CD4-positive, alpha-beta memory T cell (primary cell): ENCODE measurements at places on chromosomes 16 and 17.

GRCh38 chr17:11900655-11901054 lies 96.6 kb downstream of the ZNF18 start:
- DNase-seq, result no peak

GRCh38 chr17:75102385-75102821 lies 7.4 kb upstream of the ARMC7 start:
- DNase-seq, result no peak

GRCh38 chr17:17391668-17392370 lies 85.0 kb upstream of the MED9 start:
- DNase-seq, result peak; percentile 79

GRCh38 chr16:89289428-89290395 lies 72.2 kb downstream of the ZNF778 start:
- peak; percentile 61 for DNase-seq

GRCh38 chr17:4827399-4827798 lies 5.7 kb upstream of the MINK1 start:
- DNase-seq, result no peak

- no peak for DNase-seq
Observed at GRCh38 chr17:45405250-45406086, 27.2 kb downstream of the ARHGAP27 start.

DNA sequence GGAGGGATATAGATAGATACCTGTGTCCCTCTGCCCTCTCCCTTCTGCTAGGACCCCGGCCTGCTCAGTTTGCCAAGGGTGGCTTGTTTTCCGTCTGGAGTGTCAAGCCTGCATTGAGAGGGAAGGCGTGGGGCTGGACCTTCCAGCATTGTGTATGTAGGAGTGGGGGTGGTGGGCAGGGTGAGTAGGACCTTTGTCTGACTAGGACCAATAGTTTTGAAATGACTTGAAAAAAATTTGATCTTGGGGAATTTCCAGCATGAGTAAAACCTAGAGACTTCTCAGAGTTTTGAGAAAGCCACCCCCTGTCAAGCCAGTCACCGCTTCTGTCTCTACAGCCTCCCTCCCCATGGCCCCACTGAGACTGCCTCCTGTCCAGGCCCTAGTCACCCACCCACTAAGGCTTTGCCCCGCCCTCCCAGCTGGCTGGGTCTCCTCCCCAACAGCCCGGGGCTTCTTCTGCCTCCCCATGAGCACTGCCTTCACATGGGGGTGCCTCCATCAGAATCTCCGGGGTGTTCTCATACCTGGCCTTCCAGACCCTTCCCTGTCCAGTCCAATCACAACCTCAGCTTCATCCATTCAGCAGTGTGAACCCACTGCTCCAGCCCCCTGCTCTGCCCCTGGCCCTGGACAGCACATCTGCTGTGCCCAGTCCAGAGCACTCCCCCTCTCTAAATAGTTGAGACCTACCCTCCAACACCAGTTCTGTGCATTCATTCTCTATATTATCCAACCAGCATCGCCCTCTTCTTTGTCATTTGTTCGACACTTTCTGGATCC lies 207.0 kb downstream of the MSI2 start:
- no peak for DNase-seq

- DNase-seq, result peak; percentile 21
Observed at GRCh38 chr16:15434425-15435215, at the start of gene BMERB1. BMERB1 (plus strand) TSS chr16:15434588; CDS start chr16:15434654, 66 bp downstream.

DNA sequence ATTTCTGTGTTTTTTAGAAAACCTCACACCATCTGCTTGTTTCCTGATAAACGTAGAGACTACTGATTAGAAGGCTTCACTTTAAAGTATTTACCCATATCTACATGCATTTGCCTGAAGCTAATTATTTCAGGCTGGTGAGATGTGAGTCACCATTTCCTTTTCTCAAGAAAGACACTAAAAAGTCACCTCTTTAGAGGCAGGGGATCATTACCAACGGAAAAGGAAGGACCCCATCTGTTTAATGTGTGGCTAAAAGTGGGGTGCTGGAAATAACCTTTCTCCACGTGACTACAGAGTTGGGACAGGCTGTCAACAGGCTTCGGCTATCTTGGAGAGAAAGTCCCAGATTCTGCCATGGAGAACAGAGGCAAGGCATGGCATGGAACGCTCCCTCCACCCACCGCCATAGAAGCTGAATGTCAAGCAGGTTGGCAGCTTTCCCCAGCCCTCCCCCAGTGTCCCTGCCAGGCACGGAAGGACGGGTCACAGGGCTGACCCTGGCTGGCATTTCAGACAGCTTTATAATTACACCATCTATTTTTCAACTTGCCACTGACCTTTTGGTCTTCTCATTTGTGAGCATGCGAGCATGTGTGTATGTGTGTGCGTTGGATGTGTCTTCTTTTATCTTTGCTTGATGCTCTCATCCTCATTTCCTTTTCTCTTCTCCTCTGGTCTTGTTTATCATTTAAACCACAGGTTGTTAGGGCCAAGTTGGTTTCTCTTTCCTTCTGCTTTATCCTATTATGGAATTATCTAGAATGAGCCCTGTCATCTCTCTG lies 157.0 kb downstream of the CPPED1 start:
- no peak for DNase-seq

GRCh38 chr16:74083541-74083940 lies 213.1 kb upstream of the PSMD7 start:
- no peak for DNase-seq

DNA sequence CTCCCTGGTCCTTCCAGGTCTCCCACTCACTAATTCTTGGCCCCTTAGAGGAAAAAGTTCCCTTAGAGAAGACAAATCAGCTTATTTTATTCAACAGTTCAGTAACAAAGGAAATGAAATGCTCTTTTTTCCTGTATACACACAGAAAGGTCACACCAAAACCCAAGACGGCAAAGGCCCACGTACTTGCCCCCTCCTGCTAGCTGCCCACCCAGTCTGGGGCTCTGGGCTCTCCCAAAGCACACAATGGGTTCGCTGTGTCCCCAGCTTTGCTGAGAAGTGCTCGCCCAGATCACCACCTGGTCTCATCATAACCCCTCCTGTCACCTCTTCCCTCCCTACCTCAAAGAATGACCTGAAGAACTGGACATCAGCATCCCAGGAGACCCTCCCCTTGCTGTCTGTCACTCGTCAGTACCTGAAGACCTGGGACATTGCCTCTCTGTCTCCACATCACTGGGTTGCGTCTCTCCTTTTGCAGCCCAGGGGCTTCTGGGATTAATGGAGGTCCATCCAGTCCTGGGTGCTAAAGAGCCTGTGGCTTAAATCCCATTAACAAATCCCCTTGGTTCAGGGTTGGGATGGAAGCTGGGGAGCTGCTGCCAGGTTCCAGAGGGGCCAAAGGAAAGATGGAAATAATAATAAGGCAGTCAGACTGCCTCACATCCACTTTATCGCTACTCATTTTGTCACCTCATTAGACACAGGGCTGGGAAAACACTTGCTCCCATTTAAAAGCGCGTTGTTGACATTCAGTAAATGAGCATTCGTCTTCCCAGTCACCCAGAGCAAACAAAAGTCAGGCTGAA lies 3.3 kb downstream of the SLC6A4 start:
- DNase-seq, result no peak

DNA sequence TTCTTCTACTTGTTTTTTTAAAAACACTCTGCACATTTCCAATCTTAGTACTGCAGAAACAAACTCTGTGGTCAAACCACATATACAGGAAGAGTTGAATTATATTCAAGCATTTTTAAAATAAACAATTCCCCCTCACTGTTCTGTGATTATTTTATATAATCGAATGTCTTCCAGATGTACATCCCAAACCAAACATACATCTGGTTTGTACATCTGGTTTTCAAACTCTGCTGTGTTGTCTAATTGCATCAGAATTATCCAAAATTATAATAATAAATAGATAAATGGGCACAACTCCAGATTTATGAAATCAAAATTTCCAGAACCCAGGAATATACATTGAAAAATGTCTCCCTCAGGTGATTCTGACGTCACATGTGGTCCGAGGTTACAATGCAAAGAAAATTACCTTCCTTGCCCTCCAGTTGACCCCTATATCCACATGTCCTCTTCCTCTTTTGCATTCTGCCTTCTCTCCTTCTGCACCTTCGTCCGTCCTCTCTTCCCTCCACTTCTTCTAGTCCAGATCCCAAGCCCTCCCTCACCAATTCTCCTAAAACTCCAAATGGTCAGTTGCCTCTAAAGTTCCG lies 13.3 kb upstream of the CCDC144A start:
- no peak for DNase-seq

DNA sequence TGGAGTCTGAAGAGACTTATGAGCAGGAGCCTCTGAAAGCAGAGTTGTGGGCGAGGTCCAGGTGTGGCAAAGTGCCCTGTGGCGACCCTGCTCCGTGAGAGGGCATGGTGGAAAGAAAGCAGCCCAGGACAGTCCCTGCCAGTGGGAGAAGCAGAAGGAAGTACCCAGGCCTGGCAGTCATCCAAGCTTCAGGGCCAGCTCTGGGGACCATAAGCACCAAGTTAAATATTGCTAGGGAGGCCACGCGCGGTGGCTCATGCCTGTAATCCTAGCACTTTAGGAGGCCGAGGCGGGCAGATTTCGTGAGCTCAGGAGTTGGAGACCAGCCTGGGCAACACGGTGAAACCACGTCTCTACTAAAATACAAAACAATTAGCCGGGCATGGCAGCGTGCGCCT lies 4.9 kb upstream of the ASGR1 start:
- no peak for DNase-seq

DNA sequence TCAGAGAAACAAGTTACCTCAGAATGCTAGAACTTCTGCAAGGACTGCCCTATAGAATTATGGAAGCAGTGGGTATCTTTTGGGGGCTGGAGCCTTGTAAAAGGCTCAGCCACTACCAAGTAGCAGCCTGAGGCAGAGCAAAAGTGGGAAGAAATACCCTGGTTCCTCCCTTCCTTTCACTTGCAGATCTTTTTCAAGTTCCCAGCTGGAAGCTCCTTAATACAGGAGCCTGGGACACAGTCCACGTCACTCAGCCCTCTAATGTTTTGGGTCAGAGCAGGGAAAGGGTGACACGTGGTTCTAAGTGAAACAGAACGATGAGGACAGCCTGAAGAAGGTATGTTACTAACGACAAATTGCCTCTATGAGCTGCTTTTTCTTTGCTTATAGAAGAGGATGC lies 93.1 kb downstream of the CNTNAP4 start:
- no peak for DNase-seq

DNA sequence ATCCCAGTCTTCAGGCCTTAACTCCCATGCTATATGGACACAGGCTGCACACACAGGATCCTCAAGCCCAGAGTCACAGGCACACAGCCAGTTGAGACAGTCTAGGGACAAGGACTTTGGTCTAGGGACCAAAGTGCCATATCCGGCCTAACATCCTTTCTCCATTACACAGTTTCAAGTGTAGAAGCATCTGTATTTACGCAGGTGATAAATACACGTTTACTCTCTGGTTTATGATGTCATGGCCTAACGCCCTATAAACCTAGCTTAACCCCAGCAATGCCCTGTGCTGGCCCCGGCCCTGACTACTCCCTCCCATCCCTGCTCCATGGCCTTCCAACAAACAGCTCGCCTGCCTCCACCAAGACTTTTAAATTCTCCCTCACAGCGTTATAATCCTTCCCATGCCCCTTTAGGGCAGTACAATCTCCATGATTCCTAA lies 17.1 kb downstream of the CUEDC1 start:
- DNase-seq, result no peak

DNA sequence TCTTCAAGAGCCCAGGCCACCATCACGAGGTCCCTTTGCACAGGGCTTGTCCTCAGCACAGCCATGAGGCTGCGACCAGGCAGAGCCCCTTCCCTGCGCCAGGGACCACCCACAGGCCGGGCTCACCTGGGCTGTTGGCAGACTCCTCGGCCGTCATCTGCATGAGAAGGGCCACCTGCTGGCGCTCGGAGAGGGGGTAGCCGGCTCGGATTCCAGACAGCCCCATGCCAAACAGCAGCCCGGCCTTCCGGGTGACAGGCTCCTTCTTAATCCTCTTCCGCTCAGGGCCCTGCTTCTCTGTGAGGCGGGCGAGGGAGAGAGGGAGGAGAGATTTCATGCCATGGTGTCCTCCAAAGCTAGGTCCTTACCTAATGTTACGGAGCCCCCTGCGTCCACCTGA lies 73.4 kb downstream of the ZNF778 start:
- DNase-seq, result no peak

- DNase-seq, result peak; percentile 80
Observed at GRCh38 chr16:3443108-3444031, at the start of the genes NAA60 and ZNF597. NAA60 (plus strand) TSS chr16:3443680; CDS start chr16:3476228, 32,548 bp downstream. ZNF597 (minus strand) TSS chr16:3443504; CDS start chr16:3443153, 351 bp downstream.

DNA sequence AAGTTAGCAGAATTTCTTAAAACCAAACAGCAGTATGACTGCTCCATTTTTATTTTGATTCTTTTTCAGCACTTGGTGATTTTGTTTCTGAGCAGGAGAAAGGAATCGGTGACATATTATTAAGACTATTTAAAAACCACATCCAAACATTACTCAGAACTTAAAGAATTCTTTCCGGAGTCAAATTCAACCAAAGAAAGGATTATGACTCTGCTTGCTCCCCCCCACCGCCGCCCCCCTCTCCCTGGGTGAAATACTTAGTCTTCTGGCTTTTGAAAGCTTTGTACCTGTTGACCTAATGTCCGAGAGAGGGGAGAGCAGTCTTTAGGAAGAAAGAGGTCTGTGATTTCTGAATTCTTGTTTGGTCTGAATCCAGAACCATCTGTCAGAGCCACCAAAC lies 17.9 kb upstream of the COL1A1 start:
- no peak for DNase-seq

GRCh38 chr16:89393738-89394406 lies 96.5 kb downstream of the ANKRD11 start:
- no peak for DNase-seq

DNA sequence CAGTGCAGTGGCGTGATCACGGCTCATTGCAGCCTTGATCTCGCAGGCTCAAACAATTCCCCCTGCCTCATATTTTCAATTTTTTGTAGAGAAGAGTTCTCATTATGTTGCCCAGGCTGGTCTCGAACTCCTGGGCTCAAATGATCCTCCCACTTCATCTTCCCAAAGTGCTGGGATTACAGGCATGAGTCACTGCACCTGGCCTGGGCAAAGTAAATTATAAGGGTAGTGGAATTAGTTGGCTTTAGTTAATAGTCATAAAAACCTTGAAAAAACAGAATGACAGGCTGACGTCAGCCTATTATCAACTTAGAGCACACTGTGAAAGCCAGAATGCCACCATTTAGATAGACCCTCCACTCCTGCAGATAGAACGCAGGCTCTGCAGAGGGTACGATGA lies 43.5 kb upstream of the B4GALNT2 start:
- DNase-seq, result no peak

DNA sequence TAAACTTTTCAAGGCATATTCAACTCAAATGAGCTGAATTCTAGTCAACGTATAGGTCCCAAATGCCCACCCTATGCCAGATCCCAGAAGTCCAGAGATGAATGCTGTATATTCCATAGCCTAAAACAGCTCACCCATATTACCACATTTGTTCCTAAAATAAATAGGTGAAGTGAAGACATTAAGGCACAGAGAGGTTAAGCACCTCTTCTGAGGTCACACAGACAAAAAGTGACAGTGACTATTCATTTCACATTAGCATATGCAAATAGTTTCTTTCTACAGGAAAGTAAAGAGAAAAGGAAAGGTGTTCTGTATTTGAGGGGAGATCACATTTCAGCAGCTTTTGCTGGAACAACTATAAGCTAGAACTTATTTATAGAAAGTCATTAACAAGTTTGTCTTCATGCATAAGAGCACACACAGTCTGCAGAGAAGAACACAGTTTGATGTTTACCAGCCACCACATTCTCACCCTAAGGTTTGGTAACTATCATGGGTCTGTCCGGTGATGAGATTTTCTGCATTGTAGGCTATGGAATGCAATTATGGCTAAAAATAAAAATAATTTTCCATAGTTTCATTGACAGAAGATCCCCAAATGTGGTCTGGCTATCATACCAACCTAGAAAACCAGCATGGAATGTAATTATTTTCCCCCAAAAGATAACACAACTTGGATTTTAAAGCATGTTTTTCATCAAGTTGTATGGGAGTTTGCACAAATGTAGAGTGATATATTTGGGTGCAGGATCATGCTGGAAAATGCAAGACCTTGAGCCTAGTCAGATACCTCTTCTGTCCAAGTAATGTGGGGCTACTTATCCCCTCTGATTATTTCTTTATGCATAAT lies 402.1 kb downstream of the UTP18 start:
- no peak for DNase-seq
